Fibroblast of gingiva (primary cell): ENCODE measurements at places on chromosomes 12 and 14.

DNA sequence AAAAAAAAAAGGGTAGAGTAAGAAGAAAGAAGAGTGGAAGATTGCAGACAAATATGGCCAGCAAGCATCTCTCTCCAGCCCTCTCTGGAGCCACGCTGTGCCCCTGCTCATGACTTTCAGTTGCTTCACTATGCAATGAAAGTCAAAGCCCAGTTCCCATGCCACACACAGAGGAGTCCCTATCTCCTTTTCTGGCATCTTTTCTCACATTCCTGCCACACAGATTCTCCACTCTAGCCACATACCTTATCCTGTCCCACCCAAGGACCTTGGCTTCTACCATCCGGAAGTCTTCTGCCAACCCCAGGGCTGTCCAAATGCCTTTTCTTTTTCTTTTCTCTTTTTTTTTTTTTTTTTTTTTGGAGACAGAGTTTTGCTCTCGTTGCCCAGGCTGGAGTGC is 39.3 kb upstream of the CAPRIN2 start:
- no peak for DNase-seq

DNA sequence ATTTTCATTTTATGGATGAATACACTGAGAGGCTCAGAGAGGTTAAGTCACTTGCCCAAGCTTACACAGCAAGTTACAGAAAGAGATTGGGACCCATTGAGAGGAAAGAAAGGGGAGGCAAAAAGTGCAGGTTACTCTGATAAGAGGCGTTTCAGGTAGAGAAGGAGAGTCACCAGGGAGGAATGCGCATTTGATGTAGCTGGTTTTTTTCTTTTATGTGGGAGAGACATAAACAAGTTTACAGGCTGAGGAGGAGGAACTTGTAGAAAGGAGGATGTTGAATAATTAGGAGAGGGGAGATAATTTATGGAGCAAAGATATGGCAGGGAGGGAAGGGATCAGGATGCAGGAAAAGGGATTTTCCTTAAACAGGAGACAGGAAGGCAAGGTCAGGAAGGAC is 297.0 kb downstream of the PCNX1 start:
- DNase-seq = no peak

- DNase-seq = no peak
These were observed 27.2 kb downstream of the FBXO34 start for GRCh38 chr14:55298500-55298822.

- DNase-seq = no peak
These were observed 73.4 kb downstream of the FRMD6 start for GRCh38 chr14:51725061-51725460.

DNA sequence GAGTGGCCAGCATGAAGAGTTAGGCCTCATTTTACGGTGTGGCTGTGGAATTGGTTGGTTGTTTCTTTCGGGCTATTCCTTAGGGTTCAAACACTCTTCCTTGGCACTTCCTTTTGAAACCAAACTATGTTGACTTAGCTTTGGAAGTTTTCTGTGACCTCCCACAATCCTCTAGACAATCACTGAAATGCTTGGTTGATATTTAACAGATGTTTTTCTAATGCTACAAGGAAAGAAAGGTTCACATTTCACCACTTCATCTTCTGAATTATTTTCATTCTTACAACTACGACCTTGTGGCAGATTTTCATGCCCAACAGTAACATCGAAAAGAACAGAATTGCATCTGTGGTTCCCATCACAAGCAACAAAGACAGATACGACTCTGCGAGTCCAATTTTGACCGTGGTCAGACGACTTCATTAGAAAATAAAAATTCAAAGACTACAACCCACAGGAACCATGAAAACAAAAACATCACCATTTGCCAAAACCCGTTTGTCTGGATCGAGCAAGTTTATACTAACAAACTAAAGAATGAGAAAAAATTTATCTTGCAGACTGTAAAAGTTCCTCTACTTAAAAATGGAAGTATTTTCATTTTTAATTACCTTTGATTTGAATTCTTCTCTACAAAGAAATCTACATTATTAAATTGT is 16.9 kb downstream of the PRKAB1 start:
- peak; percentile 69 for DNase-seq

DNA sequence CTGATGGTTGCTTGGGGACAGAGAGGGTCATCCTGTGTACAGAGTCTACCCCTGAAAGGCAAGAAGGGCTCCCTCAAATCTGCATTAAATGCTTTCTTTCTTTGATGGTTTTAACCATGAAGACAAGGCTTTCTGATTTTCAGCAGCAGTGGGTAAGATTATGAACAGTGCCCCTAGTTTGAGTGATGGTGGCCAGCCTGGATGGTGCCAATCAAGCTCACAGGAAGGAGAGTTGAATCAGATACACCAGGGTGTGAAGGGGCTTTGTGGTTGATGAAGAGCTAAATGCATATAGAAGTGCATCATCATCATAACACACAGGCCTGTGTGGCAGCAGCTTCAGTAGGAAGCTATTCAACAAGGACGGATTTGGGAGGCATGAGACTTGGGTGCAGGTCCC is 5.7 kb downstream of the KRT85 start:
- no peak for DNase-seq

- DNase-seq = no peak
These were observed 52.0 kb downstream of the PEBP1 start for GRCh38 chr12:118187751-118188435.

GRCh38 chr14:94470311-94470710 is 5.7 kb downstream of the SERPINA9 start:
- DNase-seq = no peak

- no peak for DNase-seq
These were observed 39.1 kb downstream of the PTPN21 start for GRCh38 chr14:88515499-88516221.

GRCh38 chr12:57187222-57188089 is 29.1 kb upstream of the NXPH4 start:
- DNase-seq = no peak
